Dermis blood vessel endothelial cell (primary cell): ENCODE measurements at places on chromosomes 1 and 21. TPM values are rescaled to one million over a fixed set of nuclear protein-coding genes. Genes with fewer than 3 reads are reported as not detected.

HSD3B1 gene
- not detected in 2 replicates for total RNA-seq

CFHR5 gene
- total RNA-seq, result not detected in 2 replicates

TTC34 gene
- total RNA-seq, result under 0.01 and 0.05 TPM in 2 replicates

TSTD1 gene
- total RNA-seq, result 1.4 and 6.8 TPM in 2 replicates

DAB1 gene
- total RNA-seq, result not detected in 2 replicates

SLFNL1 gene
- 0.19 and 0.51 TPM in 2 replicates for total RNA-seq

WNT3A gene
- not detected in 2 replicates for total RNA-seq

KRTAP11-1 gene
- total RNA-seq, result not detected in 2 replicates

CD1D gene
- total RNA-seq, result not detected in 2 replicates

DNAH14 gene
- 9.2 and 9.5 TPM in 2 replicates for total RNA-seq
